Astrocyte of the cerebellum (primary cell): ENCODE measurements at places on chromosomes 2 and 18.

DNA sequence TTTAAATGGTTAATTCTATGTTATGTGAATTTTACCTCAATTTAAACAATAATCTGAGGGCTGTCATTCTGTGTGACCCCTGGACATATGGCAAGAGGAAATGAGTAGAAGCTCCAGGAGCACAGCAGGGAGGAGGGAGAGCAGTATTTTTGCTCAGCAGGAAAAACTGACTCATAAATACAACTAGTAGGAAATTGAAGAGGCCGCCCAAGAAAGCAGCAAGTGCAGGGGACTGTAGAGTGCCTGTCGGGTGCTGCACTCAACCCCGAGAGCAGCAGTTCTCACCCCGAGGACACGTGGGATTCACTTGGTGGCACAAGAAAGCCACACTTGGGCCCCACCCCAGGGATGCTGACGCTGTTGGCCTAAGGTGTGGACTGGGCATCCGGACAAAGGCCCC, 60.8 kb downstream of the NPAS2 start:
- DNase-seq, result no peak

GRCh38 chr18:39952816-39953215, 2002.2 kb upstream of the PIK3C3 start:
- no peak for DNase-seq

GRCh38 chr18:60982329-60982695, 350.9 kb upstream of the CDH20 start:
- DNase-seq, result no peak

GRCh38 chr2:40199771-40200170, 252.1 kb downstream of the SLC8A1 start:
- no peak for DNase-seq

DNA sequence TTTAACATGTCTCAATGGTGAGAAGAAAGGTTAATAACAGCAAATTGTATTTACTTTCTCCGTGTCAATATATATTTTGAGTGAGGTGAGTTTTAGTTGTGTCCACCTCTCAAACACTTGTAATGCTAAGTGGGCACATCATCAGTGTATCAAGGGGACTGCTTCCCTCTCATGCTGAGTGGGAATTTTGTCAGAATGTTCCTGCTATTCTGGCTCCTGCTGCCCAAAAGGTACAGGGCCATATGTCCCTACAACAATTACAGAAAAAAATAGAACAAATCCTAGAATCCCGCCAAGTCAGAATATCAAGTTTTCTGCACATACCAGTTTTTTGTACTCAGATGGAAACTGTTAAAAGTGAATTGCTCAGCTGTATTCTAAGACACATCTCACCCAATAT, 5.4 kb upstream of the CERKL start:
- no peak for DNase-seq

GRCh38 chr2:194486326-194486725, 1170.7 kb upstream of the SLC39A10 start:
- DNase-seq, result no peak

- DNase-seq, result no peak
These were observed 31.3 kb upstream of the DNAH7 start for GRCh38 chr2:196099916-196100315.

- DNase-seq, result no peak
These were observed 434.9 kb upstream of the MYT1L start for GRCh38 chr2:2765839-2766495.

DNA sequence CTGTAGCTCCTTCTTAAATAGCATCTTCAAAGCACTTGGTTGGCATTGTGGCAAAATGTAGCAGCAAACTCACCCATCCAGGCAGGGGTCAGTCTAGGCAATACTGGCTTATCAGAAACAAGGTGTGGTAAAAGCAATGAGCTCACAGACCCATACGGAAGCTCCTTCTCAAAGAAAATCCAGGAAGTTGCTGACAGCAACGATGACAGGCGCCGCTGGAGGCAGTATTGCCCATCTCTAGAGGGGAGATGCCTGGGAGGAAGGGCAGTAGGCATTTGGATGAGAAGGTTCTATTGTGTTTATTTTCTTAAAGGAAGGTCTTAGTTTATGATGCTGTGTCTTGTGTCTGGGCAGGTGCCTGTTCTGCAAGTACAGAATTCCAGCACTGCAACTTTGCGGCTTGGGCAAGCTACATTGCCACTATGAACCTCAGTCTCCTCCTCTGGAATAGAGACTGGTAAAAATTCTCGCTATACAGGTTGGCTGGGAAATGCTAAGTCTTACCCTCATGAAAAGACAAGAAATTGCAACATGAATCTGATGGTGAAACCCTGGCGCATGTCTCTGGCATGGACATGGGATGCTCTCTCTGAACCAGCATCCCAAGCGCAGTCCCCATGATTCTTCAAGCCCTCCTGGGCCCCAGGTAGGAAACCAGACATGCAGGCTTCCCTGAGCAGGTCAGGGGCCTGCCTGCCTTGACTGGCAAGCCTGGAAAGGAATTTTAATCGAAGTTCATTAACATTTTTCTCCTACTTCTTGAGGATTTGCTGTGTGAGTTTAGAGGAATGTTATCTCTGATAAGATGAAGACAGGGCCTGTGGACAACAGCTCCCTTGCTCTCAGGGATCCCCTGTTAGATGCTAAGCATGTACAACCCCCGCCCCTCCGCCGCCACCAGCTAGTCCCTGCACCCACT, 156.0 kb downstream of the TFCP2L1 start:
- DNase-seq, result no peak

DNA sequence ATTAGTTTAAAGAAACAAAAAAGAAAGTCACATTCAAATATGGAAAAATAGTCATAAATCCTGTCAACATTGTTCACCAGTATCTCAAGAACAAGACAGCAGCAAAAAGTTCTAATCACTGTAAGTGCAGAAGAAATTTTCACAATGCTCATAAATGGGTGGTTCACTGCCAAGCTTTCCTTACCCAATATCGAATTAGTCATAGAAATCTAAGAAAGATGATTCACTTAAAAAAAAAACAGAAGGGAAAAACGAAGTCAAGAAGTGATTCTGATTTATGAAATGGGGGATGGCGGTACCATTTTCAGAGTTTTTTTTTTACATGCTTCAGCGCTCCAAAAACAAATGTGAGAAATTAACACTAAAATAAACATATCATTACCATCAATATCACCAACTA, 156.7 kb downstream of the EXOC6B start:
- peak; percentile 31 for DNase-seq

GRCh38 chr2:154518872-154519271, 179.6 kb upstream of the KCNJ3 start:
- no peak for DNase-seq

- DNase-seq, result no peak
These were observed 359.9 kb upstream of the FANCL start for GRCh38 chr2:58601017-58601416.

GRCh38 chr2:21438949-21439348, 315.2 kb downstream of the TDRD15 start:
- peak; percentile 28 for DNase-seq
